ENCODE measurements at places on chromosomes 7 and 10. TPM values are rescaled to one million over a fixed set of nuclear protein-coding genes. Genes with fewer than 3 reads are reported as not detected.

The DPYSL4 gene
- total RNA-seq, result 85.2 TPM

The AFAP1L2 gene
- total RNA-seq, result 36.6 TPM

The EPHB4 gene
- total RNA-seq, result 5.2 TPM

The SLC18A2 gene
- not detected for total RNA-seq

The FKBP6 gene
- total RNA-seq, result not detected

The NEURL1 gene
- total RNA-seq, result 87.2 TPM

The CLRN3 gene
- 0.56 TPM for total RNA-seq

The ZCWPW1 gene
- 6.2 TPM for total RNA-seq

The CALY gene
- total RNA-seq, result 245 TPM

The SSC4D gene
- 1.0 TPM for total RNA-seq

The ZDHHC4 gene
- total RNA-seq, result 42.2 TPM

DNA sequence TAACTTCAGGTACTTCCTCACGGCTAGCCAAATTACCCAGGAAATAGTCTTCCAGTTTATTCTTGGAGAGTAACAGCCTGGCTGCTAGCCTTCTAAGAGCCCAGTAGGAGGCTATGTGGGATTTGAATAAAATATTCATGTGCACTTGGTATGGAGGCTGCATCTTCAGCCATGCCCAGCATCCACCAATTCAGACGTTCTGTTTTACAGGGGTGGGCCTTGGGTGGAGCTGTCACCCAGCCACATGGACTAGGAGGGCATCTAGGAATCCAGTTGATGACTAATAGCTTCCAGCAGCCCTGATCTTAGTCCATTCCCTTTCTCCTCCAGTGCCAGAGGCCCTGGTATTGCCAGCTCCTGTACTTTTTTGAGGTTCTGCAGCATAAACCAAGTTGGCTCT is 66.3 kb upstream of the ZRANB1 start:
- DNase-seq, result no peak

DNA sequence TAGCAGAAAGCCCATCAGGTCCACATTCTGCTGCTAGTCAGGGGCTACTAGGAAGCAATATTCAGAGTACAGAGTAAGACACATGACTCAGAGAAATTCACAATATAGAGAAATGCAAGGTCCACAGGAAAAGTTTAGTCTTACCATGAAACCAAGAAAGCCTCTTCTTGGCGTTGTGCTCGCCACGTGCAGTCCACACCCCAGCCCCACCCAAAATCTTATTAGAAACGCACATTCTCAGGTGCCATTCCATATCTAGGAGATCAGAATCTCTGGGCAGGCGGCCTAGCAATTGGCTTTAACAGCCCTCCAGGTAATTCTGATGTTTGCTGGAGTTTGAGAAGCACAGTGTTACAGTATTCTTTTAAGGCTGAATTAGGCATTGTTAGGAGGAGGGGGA is 15.8 kb upstream of the SAR1A start:
- no peak for DNase-seq

DNA sequence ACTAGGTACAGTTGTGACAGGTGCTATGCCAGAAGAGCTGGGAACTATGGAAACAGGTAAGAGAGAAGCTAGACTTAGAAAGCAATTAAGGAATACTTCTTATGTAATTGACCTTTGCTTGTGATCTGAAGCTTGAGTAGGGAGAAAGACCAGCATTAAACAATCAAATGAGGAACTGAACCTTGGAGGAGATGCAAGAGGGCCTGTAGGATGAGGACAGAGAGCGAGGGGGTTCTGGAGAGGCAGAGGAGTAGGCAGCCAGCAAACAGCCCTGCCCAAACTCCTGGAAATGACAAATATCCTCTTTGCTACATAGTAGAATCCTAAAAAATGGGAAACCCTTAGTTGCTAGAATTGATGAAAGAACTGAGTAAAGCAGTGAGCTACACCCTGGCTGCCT is 41.6 kb upstream of the FAM204A start:
- no peak for DNase-seq

GRCh38 chr7:32217341-32218153 is 147.3 kb upstream of the PDE1C start:
- DNase-seq, result no peak

DNA sequence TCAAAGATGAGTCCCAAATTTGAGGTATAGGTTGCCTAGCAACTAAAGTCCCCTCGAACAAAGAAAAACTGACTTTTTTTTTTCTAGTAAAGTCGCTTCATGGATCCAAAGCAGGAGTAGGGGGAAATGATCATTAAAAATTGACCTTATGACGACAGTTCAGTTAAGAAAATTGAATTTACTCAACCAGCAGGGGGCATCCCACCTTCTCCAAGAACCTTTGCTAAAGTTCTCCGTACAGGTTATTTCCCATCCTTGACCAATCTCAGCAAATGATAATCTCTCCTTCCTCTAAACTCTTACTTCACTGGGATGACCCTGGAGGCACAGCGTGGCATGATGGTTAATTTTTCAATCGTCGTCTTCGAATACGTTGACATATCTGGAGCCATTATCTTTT is 228.3 kb downstream of the CALN1 start:
- no peak for DNase-seq

- no peak for DNase-seq
These were observed 91.7 kb downstream of the COL13A1 start for GRCh38 chr10:69893271-69893900.

- DNase-seq, result no peak
These were observed 33.4 kb upstream of the SH2D4B start for GRCh38 chr10:80504158-80504811.

DNA sequence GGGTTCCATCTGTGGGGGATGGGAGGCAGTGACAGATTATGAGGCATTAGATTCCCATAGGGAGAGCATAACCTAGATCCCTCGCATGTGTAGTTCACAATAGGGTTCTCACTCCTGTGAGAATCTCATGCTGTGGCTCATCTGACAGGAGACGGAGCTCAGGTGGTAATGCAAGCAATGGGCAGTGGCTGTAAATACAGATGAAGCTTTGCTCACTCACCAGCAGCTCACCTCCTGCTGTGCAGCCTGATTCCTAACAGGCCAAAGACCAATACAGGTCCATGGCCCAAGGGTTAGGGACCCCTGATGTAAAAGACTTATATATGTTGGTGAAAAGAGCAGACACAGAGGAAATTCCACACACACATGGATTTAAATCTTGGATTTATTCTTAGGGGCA is 370.2 kb downstream of the NRG3 start:
- no peak for DNase-seq

GRCh38 chr10:86956195-86956847 is 1.1 kb downstream of the MMRN2 start:
- DNase-seq, result no peak

DNA sequence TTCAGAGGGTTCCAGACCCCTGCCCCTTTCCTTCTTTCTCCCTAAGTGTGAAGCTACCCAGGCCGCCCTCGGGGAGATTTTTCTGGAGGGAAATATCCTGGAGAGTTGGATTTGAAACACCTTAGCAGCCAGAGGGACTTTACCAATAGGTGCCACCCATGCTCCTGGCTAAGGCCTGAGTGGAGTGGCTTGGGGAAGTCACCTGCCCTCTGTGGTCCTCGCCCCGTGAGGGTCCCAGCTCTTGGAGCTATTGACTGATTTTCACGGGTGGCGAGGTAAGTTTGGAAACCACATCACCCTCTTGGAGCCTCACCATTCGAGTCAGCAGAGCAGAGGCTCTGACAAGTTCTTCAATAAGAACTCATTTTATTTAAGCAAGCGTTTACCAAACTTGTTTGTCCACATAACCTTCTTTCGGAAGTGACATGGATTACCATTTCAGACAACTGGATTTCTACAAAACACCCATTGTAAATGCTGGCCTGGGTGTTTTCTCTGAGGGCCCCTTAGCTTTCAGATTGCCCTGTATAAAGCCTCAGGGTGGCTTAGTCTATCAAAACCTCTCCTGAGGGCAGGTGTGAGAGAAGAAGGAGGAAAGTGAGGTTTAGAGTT is 20.4 kb downstream of the AQP1 start:
- no peak for DNase-seq

GRCh38 chr7:64990216-64990615 is 620 bp downstream of the ZNF117 start:
- no peak for DNase-seq

GRCh38 chr7:114793155-114793845 is 128.6 kb upstream of the MDFIC start:
- no peak for DNase-seq

DNA sequence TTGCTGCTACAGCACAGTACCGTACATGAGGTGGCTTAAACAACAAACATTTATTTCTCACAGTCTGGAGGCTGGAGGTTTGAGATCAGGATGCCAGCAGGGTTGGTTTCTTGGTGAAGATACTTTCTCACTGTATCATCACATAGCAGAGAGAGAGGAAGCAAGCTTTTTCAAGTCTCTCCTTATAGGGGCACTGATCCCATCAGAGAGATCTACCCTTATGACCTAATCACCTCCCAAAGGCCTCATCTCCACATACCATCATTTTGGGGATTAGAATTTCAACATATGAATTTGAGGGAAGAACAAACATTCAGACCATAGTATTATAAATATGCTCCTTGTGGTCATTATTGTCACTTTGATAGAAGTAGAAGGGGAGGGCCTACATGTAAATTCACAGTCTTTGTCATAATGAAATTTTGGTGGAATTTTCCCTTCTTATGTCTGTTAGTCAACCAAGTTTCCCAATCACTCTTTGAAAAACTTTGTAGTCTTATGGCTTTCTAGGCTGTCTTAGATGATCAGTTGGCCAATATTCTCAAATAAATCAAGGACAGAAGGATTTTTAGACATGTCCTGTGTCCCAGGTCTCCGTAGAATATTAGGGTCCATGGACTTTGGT is 606.2 kb downstream of the LRMDA start:
- no peak for DNase-seq

- DNase-seq, result no peak
These were observed 52.3 kb upstream of the CYP2C18 start for GRCh38 chr10:94631077-94631875.

GRCh38 chr10:12875100-12875499 is 126.4 kb downstream of the CCDC3 start:
- DNase-seq, result no peak

GRCh38 chr7:150322833-150323681 is at the start of the genes ACTR3C and LRRC61:
Gene ACTR3C, minus strand, starts transcription at chr7:150323545. Its CDS starts 28,249 bp downstream, at chr7:150295296.
Gene LRRC61, plus strand, starts transcription at chr7:150323355. Its CDS starts 13,507 bp downstream, at chr7:150336862.
- DNase-seq, result peak; percentile 45

DNA sequence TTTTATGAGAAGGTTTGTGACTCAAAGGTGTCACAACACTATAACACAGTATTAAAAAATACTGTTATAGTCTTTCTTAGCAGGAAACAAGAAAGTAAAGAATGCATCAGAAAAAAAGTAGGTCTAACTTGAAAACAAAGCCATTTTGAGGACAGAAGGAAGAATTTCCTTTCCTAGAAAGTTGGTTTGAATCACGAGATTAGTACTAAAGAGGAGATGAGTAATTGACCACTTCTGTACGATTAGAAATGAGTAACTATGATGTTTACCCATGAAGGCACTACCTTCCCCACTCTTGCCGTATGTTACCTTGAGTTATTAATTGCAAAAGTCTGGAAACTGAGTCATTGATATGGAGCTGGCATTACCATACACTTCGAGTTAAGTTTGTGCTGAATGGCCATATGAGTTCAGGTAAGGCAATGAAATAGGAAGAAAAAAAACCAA is 65.2 kb downstream of the FAM185A start:
- no peak for DNase-seq

DNA sequence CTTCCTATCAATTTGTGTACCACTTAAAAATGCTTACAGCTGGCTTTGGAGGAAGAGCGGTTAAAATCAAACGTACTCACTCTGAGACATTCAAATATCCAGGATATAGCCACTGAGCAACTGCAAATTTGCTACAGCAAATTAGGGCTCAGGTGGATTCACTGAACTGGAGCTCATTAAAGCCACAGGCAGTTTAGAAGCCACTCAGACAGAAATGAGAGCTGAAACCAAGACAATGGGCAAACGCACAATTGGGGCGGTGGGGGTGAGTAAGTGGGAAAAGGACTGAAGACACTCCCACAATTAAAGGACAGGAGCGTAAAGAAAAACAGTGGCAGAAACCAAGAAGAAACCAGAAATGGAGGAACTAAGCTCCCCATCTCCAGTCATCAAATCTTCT is 20.5 kb downstream of the MPP7 start:
- no peak for DNase-seq
